Activated CD4-positive, CD25-positive, alpha-beta regulatory T cell treated with anti-CD3 and anti-CD28 coated beads, Interleukin-2, amount 50 U/mL, for 72 hours (primary cell): ENCODE measurements at places on chromosomes 5 and 9.

DNA sequence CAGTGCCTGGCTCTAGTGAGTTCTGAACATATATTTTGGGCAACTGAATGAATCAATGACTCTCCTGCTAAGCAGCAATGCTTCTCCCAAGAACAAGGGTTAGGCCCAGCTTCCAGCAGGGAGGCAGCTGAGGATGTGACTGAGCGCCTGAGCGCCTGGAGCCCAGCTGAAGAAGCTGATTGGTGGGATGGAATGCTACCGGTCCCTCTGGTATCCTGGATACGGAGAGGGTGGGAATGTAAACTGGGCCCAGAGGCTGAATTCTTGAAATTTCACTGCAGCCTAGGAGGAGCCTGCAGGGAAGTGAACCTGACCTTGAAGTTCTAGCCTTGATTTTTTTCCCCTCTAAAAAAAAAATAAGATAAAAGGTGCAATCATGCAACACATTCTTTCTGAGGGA lies 43.2 kb downstream of the WWC1 start:
- no peak for DNase-seq

DNA sequence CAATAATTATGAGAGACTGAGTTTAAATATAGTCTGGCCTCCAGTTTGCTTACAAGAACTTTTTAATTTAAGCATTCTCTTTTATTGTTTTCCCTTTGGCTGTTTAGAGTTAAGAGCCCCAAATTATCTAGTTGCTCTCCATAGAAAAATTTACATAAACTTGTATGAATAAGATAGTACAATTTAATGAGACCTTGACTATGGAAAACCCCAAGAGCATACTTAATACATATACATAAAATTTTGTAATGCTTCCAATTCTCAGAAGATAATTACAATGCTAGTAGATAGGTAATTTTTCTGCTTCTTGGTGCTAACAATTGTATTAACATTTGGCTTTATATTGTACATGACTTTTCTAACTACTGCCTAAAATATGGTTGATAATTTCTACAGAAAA lies 20.3 kb upstream of the MSH3 start:
- no peak for DNase-seq

GRCh38 chr5:122392824-122393223 lies 80.8 kb downstream of the SNCAIP start:
- DNase-seq = no peak

DNA sequence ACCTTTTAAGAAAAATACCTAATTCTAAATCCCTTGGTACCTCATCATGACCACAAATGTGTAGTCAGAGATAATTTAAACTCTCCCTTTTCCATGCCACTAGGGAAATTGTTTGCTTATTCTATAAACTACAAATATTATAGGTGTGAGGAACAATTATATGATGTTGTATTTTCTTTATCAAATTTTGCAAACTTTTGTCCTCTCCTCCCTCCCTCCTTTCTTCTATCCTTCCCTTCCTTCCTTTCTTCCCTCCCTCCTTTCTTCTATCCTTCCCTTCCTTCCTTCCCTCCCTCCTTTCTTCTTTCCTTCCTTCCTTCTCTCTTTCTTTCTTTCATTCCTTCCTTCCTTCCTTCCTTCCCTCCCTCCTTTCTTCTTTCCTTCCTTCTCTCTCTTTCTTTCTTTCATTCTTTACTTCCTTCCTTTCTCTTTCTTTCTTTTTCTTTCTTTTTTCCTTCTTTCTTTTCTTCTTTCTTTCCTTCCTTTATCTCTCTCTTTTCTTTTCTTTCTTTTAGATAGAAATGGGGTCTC lies 41.2 kb downstream of the SPZ1 start:
- DNase-seq = no peak

- no peak for DNase-seq
Measured at GRCh38 chr5:82277613-82277986, 554 bp downstream of the RPS23 start.

GRCh38 chr5:115465431-115465830 lies 79.1 kb downstream of the FEM1C start:
- no peak for DNase-seq

GRCh38 chr5:83321483-83322055 lies 150.0 kb upstream of the VCAN start:
- DNase-seq = no peak

GRCh38 chr5:116959843-116960242 lies 385.2 kb upstream of the SEMA6A start:
- no peak for DNase-seq

- no peak for DNase-seq
Measured at GRCh38 chr5:164355267-164355830, 849.9 kb downstream of the MAT2B start.

DNA sequence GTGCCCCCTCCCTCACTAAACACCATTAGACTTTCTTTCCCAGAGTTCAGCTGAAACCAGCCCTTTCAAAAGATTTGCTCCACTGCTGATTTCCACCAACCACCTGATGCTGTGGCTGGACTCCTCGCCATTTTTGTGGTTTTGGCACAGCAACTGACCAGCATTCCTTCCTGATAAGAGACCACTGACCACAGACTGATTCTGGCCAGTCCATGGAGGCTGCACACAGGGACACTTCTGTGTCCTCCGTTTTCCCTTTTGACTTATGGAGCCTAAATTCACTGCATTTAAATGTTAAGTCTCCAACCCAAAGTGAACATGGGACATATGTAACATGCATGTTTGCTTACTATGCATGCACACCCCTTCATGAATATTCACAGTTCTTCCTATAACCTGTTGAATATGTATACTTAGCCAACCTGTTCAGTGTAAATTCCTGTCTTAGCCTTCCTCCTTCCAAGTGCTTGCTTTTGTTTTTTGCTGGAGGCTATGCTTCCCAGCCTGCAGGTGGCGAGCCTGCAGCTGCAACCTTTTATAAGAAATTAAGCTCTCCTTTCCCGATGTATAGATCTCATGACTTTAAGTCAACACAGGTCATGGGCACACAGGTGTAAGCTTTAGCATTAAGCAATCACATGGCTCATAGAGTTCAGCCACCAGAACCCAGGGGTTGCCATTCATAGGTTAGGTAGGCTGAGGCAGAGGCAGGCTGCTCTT lies 78.7 kb downstream of the ACTL7B start:
- DNase-seq = no peak

- DNase-seq = no peak
Measured at GRCh38 chr9:9752722-9753121, 860.1 kb downstream of the PTPRD start.

- no peak for DNase-seq
Measured at GRCh38 chr5:168592014-168592368, 12.8 kb upstream of the PANK3 start.

DNA sequence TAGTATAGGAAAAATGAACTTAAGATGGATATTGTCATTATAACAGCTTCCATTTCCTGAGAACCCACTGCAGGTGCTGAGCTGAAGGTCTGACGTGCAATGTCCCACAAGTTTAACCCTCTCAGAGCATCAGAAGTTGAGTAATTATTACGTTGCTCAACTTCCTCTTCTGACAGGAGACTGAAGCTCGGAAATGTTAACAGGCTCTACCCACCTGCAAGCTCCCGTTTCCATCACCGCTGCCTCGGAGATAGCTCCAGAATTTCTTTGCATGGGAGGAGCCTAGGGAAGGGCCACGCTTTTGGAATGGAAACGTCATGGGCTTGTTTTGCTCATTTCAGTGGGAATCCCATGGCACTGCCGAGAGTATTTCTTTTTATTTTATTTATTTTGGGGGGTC lies 1.0 kb upstream of the NTMT1 start:
- no peak for DNase-seq

DNA sequence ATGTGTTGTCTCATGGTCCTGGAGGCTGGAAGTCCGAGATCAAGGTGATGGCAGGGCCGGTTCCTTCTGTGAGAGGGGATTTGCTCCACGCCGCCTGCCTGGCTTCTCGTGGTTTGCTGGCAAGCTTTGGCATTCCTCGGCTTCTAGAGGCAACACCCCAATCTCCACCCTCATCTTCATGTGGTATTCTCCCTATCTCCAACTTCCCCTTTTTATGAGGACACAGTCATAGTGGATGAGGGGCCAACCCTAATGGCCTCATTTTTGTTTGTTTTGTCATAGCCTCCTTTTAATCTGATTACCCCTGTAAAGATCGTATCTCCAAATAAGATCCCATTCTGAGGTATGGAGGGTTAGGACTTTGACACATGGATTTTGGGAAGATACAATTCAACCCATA lies 41.7 kb upstream of the CLK4 start:
- no peak for DNase-seq

DNA sequence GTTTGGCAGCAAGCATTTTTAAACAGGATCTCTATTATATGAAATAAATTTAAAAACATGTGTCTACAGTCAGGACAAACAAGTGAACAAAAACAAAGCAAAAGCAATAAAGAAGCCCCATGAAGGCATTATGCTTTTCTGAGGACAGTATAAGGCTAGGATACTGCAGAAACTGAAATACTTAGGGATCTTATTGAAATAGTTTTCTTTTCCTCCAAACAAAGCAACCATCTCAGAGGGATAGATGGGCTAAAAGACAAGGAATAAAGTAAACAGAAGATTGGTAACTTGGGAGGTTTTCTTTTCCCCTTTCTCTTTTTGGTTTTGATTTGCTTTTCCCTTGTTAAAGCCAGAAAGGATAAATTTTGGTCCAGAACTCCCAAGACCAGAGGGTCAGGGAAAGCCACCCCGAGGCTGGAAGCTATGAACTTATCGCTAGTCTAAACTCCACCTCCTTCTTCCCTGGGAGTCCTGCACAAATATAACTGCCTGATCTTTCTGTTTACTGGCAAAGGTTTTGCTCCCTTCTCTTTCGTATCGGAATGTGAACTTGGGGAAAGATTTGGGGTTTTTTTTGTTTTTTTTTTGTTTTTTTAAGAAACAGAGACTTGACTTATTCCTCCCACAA lies 164.0 kb downstream of the GHR start:
- DNase-seq = no peak

DNA sequence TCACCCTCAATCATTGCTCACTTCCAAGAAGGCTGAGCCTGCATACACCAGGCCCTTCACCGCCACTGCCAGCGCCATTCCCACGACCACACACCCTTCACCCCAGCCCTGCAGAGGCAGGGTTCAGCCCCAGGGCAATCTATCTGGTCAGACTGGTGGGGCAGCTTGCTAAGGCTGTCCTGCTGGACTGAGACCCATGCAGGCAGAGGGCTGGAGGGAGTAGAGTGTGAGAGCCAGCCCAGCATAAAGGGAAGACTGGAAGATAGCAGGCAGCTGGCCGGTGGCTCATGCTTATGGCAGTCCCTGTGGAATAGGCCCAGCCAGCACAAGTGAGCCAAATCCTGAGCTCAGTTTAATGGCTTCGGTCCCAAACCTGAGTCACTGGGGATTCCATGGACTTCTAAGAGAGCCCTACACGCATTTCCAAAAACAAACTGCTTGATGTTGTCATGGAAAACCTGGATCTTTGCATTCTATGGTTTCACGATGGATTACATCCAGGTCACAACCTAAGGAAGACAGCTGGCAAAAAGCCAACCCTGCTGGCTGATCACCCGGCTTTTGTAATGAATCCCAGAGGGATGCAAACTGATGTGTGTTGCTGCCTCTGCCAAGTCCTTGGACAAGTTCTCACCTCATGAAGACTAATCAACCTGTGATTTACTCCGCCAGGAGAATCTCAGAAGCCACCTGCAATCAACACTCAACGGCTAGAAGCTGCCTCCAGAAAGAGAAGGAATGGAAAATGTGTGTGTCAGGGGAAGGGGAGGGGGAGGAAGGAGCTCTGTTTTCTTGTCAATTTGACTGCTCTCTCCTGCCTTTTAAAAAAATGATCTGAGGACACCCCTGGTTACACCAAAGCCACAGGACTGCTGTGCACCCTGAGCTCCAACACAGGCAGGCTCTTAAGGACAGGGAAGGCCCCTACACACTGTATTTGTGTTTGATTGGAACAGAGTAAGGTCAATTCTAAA lies 143.6 kb downstream of the LHFPL2 start:
- no peak for DNase-seq

DNA sequence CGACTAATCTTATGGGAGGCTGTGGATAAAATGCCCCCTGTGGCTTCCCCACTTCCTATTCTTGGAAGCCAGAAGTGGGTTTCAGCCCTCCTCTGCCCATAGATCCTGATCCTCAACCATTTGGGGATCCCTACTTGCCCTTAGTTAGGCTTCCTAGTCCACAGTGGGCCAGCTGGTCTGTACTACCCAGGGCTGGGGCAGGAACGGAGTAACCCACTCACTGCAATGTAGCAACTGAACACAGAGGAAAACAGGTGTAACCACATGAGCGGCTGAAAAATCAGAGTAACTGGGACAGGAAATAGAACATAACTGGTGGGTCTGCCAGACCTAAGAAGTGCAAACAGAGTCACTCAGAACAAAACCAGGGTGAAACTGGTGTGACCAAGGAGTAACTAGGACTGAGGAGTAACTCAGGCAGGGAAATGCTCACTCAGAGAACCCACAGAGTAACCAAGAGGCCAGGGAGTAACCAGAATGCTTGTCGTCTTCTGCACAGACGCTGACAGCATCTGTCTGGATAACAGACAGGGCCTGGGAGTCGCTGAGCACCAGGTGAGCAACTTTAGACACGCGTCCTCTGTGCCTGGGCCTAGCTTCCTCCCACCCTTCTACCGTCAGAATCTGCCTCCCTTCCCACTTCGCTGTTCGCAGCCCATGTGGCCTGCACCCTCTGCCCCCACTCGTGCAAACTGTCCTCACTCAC lies 1.0 kb downstream of the AQP3 start:
- peak; percentile 42 for DNase-seq

DNA sequence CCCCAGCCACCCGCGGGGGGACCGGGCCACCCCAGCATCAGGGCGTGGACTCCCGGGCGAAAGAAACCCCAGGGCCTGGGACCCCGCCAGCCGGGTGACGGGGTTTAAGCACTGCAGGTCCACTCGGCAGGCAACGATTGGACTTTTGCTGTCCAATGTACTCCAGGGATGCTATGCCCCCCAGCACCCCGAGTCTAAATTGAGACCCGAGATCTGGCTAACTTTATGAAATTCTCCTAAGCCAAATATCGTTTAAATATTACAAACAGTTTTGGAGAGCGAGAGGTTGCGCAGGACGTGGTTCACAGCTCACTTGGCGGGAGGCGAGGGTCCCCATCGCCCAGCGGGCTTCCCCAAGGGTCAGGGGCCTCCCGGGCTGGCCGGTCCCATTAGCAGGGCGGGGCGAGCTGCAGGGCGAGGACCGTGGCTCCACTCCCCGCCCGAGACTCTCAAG lies 384 bp upstream of the MRPS2 start:
- DNase-seq = no peak

GRCh38 chr9:7910426-7911020 lies 110.9 kb upstream of the DMAC1 start:
- DNase-seq = no peak

- DNase-seq = no peak
Measured at GRCh38 chr5:167786871-167787578, 504.4 kb upstream of the WWC1 start.

DNA sequence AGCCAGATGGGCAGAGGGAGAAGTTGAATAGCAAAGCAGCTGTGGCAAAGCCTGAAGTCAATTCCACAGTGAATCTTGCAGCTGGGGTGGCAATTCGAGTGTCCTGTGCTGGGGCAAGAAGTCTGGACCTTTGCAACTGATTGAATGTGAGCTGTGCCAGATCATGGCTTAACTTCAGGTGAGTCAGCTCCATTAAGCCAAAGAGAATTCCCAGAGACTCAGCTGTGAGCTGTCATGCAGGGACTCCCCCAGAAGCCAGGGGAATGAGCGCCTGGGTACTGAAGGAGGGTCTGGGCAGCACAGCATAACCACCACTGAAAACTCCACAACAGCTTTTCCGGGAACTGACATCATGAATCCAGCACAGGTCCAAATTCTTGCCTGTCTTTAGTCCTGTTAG lies 153.5 kb upstream of the TRPC7 start:
- DNase-seq = no peak
